Endothelial cell (in vitro differentiated cells): ENCODE measurements at places on chromosomes 13 and 19.
A peak's percentile ranks its signal among the peaks of the same experiment; 100 is the strongest.

DNA sequence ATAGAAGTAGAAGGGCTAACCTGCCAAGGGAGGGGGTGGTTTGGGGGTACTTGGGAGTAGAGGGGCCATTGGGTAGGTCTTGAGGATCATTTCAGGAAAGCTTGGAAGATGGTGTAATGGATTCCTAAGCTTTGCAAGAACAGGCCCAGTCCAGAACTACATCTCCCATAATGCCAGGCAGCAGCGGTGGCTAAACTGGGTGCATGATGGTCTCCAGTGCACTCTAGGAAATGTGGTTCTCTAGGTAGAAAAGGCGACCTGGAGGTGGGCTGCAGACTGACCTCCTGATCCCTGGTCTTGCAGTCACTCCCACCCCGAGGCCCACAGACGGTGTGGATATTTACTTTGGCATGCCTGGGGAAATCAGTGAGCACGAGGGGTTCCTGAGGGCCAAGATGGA lies 3.8 kb downstream of the APLP1 start:
- H3K4me1 ChIP-seq: peaks cover 6% of the 10 kb centered on the region
- no peak for DNase-seq
- no peak overlapping the region for H3K4me3 ChIP-seq
- no peak overlapping the region for H3K27ac ChIP-seq
- H3K27me3 ChIP-seq: peaks cover 25% of the 10 kb centered on the region

DNA sequence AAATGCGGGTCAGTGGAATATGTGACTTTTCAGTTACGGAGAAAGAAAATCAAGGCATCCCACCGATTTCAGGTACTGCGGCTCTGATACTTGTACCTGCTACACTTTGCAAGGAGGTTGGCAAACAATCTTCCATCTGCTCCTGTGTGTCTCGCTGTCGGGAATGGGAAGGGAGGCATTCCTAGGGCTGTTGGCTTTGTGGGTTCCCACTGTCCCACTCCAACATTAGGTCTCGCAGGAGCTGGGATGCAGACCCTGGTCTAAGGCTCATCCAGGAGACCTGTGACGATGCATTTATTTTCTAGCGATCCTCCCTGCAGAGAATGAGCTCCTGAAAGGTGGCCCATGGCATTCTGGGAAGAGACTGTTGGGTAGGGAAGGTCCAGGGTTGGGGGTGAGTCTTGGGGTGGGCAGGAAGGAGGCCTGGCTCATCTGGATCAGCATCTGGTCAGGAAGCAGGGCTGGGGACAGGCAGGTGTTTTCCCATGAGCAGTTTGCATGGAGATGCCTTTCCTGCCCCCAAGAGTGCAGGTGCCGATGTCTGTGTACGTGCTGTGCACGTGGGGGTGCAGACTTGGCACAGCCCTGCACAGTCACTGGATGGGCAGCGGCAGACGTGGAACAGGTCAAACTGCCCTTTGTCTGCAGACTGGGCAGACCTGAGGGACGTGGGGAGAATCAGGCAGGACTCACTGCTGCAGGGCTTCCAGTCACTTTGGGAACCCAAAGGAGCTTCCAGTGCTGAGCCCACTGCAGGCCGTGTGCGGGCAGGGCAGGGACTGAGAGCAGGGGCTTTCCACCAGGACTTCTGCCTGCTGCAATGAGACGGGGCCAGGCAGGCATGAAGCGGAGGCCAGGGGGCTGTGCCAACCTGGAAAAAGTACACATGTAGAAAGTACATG lies 152.4 kb downstream of the TEX29 start:
- no peak overlapping the region for H3K27ac ChIP-seq
- H3K4me1 ChIP-seq: no peaks in the 10 kb centered on the region
- H3K27me3 ChIP-seq: peaks cover 4% of the 10 kb centered on the region
- no peak overlapping the region for H3K4me3 ChIP-seq
- DNase-seq: no peak

DNA sequence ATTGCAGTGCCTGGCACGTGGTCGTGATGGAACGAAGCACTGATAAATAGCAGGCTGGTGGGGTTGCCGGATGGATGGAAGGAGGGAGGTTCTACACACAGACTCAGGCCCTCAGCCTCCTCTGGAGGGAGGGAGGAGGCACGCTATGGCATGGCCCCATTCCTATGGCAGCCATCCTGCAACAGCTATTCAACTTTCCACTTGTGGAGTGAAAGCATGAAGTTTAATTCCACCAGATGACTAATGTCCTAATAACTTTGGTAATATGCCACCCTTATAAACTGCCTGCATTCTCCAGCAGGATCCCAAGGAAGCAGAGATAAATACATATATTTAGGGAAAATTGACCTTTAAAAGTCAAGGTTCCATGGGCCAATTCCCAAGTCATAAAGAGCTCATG lies 92.4 kb downstream of the KL start:
- H3K4me1 ChIP-seq: peaks cover 2% of the 10 kb centered on the region
- peaks cover 7% of the 10 kb centered on the region for H3K27me3 ChIP-seq
- H3K27ac ChIP-seq: no peak overlapping the region
- no peak for DNase-seq
- H3K36me3 ChIP-seq: peaks cover 68% of the 10 kb centered on the region

GRCh38 chr19:52993342-52994178 lies 20.2 kb upstream of the ERVV-1 start:
- H3K4me1 ChIP-seq: peaks cover 6% of the 10 kb centered on the region
- peak; percentile 82 for DNase-seq
- H3K27me3 ChIP-seq: peaks cover 5% of the 10 kb centered on the region
- peak overlapping the region; percentile 81 for H3K4me3 ChIP-seq
- H3K36me3 ChIP-seq: no peaks in the 10 kb centered on the region

DNA sequence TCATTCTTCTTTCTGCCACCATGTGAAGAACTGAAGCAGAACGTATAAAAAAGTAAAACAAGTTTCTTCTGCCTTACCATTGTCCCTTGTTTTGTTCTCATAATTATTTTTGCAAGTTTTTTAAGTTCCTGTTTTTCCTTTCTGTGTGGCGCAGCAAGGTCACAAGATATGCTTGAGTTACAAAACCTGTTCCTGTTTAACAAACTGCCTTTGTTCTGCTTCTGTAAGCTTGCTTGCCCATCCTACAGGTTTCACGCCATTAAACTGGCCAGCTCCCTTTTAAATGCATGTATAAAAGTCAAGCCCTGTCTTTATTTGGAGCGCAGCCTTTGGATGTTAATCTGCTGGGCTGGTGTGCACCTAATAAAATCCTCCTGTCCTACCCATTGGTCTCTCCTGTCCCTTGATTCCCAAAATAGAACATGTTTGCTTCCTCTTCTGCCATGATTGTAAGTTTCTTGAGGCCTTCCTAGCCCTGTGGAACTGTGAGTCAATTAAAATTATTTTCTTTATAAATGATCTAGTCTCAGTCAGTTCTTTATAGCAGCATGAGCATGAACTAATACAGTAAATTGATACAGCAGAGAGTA lies 1115.4 kb downstream of the SLITRK1 start:
- H3K27ac ChIP-seq: no peak overlapping the region
- no peaks in the 10 kb centered on the region for H3K27me3 ChIP-seq
- H3K4me3 ChIP-seq: no peak overlapping the region

DNA sequence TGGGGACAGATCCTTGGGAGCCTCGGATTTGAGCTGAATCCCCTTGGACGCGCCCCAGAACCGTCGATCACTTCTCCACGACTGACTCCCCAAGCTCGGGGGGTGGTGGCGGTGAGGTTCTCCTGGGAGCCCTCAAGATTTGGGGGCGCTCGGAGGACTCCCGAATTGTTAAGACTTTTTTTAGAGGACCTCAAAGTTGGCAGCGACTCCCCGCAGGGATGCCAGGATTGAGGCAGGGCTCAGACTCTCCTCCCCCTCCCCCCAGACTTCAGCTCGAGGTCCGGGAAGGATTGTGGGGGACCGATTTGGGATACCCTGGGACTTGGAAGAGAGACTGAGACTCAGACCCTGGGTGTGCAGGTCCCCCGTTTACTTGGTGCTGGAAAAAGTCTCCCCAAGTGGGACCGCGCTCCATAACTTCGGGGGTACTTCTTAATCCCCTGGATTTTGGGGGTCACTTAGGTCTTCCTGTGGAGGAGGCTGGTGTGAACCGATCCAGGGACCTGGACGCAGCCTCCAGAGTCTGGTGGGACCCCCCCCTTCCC lies 665 bp downstream of the VASP start:
- peaks cover 19% of the 10 kb centered on the region for H3K27me3 ChIP-seq
- H3K27ac ChIP-seq: peak overlapping the region; percentile 64
- peak overlapping the region; percentile 100 for H3K4me3 ChIP-seq
- DNase-seq: no peak

DNA sequence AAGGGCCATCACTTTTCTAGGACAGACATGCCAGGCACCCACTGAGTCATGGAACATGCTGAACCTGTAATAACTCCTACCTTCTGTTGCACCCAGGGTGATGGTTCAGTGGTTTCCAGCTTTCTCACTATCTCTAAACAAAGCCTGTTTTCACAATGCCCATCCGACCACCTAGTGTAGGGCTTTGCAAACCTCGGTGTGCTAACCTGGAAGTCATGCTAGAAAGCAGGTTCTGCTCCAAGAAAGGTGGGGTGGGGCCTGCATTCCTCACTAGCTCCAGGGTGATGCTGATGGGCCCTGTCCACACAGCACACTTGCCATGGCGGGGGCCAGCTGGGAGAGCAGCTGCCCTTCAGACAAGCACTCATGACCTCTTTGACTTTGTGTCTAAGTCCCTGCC lies 43.4 kb downstream of the COL4A2 start:
- no peak for DNase-seq
- H3K4me1 ChIP-seq: peaks cover 83% of the 10 kb centered on the region
- H3K27me3 ChIP-seq: peaks cover 17% of the 10 kb centered on the region
- H3K4me3 ChIP-seq: no peak overlapping the region
- H3K36me3 ChIP-seq: peaks cover 62% of the 10 kb centered on the region

DNA sequence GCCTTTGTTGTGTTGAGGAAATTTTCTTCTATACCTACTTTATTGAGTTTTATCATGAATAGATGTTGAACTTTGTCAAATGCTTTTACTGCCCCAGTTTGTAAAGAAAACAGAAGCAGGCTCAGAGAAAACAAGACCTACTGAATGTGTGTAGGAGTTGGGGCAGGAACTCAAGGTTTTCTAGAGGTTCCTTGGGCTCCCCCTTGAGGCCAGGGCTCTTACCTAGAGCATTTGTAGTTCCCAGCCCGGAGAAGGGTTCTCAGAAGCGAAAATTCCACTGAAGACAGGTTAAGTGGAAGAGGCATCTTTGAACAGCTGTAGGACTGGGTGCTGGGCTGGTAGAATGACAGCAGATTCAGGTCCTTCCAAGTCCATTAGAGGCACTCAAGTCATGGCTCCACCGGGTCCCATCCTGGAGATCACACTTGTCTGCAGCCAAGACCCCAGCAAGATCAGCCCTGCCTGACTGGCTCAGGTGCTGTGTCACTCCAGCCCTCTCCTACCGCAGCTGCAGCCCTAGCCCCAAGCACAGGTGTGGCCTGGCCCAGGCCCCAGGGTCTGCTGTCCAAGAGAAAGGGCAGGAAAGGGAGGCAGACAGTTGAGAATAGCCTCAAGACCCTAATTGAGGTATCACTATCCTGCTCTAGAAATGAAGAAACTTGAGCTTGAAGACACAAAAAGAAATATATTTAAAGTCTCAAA lies 425.5 kb downstream of the PCDH20 start:
- no peak overlapping the region for H3K4me3 ChIP-seq
- H3K4me1 ChIP-seq: no peaks in the 10 kb centered on the region
- H3K27me3 ChIP-seq: no peaks in the 10 kb centered on the region
- no peaks in the 10 kb centered on the region for H3K36me3 ChIP-seq
- no peak overlapping the region for H3K27ac ChIP-seq
- DNase-seq: peak; percentile 11

DNA sequence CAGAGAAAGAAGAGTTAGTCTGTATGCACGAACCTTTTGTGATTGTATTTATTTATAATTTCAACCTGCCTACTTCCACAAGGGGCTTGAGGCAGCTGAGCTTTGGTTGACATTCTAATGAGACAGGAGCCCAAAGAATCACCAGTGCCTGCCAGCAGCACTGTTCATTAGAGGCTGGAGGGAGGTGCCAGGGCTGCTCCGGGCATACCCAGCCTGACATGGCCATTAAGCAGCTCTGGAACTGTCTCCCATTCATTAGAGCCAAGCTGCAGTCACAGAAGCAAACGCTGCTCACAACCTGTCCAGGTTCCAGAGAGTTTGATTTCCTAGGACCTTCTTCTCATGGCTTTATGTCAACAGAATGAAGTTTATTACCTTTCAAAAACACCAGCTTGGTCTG lies 425.5 kb downstream of the RFC3 start:
- no peak overlapping the region for H3K4me3 ChIP-seq
- no peaks in the 10 kb centered on the region for H3K27me3 ChIP-seq
- H3K27ac ChIP-seq: no peak overlapping the region
- no peaks in the 10 kb centered on the region for H3K36me3 ChIP-seq
- no peaks in the 10 kb centered on the region for H3K4me1 ChIP-seq

GRCh38 chr19:47494211-47494547 lies 10.2 kb upstream of the KPTN start:
- no peaks in the 10 kb centered on the region for H3K4me1 ChIP-seq
- H3K36me3 ChIP-seq: peaks cover 36% of the 10 kb centered on the region
- H3K27me3 ChIP-seq: peaks cover 11% of the 10 kb centered on the region

DNA sequence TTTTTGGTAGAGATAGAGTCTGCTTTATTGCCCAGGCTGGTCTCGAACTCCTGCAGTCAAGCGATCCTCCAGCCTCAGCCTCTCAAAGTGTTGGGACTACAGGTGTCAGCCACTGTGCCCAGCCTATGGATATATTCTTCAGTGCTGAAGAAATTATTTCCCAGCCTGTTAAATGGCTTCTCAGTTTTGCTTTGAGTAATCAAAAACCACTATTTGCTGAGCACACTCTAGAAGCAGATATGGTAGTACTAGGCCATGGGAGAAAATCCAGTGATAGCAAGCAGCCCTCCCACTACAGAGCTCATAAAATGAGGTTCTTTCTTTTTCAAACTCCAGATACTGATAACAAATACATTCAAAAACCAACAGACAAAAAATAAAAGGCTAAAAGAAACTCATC lies 80.6 kb upstream of the CLDN10 start:
- peaks cover 3% of the 10 kb centered on the region for H3K27me3 ChIP-seq
- no peak for DNase-seq
- no peaks in the 10 kb centered on the region for H3K36me3 ChIP-seq
- H3K4me3 ChIP-seq: no peak overlapping the region

DNA sequence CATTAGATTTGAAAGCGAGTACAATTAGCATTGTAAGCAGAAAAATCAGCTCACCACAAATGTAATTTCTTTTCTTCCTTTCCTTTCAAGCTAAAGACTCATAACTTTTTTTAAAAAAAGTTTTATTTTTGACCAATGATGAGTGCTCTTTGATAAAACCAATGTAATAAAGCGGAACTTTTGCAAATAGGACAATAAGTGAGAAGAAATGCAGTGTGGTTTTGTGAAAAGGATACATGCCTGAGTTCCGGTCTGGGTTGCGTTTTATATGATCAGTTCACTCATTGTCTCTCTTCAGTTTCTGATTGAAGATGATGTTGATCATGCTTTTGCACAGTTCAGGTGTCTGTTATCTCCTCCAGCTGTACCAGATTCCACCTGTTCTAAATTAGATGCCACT lies 274.4 kb downstream of the KLF12 start:
- no peak for DNase-seq
- H3K27ac ChIP-seq: no peak overlapping the region
- no peaks in the 10 kb centered on the region for H3K4me1 ChIP-seq
- H3K27me3 ChIP-seq: peaks cover 2% of the 10 kb centered on the region
- H3K4me3 ChIP-seq: no peak overlapping the region
